Brain (organoid and tissue), 16 donors: ENCODE measurements at places on chromosomes 11 and 22. TPM values are rescaled to one million over a fixed set of nuclear protein-coding genes. Genes with fewer than 3 reads are reported as not detected.

DNA sequence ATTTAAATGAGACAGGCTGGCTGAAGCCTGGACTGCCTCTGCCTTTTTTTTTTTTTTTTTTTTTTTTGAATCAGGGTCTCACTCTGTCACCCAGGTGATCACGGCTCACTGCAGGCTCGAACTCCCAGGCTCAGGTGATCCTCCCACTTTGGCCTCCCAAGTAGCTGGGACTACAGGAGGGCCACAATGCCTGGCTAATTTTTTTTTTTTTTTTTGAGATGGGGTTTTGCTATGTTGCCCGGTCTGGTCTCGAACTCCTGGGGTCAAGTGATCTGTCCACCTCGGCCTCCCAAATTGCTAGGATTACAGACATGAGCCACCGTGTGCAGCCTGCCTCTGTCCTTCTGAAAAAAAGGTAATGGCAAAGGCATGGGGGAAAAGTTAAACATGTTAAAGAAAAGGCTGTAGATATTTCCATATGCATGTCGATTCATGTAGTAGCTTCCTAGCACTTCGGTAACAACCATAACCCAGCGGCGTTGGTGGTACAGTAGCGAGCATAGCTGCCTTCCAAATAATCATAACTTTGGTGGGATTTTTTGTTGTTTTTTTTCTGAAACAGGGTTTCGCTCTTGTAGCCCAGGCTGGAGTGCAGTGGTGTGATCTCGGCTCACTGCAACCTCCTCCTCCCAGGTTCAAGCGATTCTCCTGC lies 48.8 kb downstream of the MCHR1 start:
- DNase-seq, result no peak

DNA sequence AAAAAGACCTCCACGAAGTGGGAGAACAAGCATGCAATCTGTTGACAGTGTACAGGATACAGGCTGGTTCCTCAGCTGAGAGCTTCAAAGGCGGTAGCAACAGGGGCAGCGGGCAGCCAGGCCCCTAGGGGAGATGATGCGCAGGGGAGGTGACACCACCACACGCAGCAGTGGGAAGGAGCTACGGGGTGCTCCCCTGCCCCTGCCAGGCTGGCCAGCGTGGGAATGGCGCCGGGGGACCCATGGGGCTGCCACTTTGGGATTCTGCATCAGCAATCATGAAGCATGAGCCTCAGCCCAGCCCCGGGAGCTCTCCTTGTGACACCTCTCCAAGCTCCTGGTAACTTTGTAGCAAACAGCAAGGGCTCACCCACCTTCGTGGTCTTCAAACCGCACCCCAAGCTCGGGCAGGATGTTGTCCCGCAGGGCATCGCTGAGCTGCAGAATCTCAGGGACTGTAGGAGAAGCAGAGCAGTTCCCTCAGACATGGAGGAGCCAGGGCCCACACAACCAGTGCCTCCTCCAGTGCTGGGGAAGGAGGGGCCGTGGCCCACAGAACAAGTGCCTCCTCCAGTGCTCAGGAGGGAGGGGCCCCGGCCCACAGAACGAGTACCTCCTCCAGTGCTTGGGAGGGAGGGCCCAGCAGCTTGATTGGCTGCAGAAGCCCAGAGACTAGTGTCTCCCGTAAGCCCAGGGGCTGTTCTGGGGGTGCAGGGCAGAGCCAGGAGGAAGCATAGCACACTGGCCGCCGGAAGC lies 14.6 kb upstream of the NAP1L4 start:
- no peak for DNase-seq

- DNase-seq, result no peak
Observed at GRCh38 chr11:125128450-125128849, 17.0 kb upstream of the TMEM218 start.

The APOA4 gene
- not detected for polyA plus RNA-seq

GRCh38 chr11:72788241-72788640 lies 5.6 kb downstream of the STARD10 start:
- DNase-seq, result no peak
